Endothelial cell (in vitro differentiated cells): ENCODE measurements at places on chromosomes 2 and 18. TPM values are rescaled to one million over a fixed set of nuclear protein-coding genes. Genes with fewer than 3 reads are reported as not detected.
A peak's percentile ranks its signal among the peaks of the same experiment; 100 is the strongest.

DNA sequence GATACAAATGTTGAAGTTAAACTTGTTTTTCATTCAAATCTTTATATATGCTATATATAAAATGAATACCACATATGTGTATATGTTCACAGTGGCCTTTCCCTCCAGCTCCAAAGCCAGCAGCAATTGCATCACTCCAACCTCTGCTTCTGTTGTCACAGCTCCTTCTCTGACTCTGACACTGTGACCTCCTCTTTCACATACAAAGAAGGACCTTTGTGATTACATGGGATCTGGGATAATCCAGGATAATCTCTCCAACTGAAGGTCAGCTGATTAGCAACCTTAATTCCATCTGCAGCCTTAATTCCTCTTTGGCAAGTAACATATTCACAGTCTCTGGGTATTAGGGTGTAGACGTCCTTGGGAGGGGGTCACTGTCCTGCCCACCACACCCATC is 8.4 kb downstream of the FLACC1 start:
- DNase-seq: no peak
- peaks cover 5% of the 10 kb centered on the region for H3K4me1 ChIP-seq
- peaks cover 2% of the 10 kb centered on the region for H3K27me3 ChIP-seq
- peaks cover 3% of the 10 kb centered on the region for H3K36me3 ChIP-seq
- H3K4me3 ChIP-seq: no peak overlapping the region
- H3K27ac ChIP-seq: no peak overlapping the region

GRCh38 chr18:13576598-13576997 is 149.8 kb downstream of the FAM210A start:
- peaks cover 10% of the 10 kb centered on the region for H3K4me1 ChIP-seq
- no peaks in the 10 kb centered on the region for H3K36me3 ChIP-seq
- no peak for DNase-seq

GRCh38 chr2:72887032-72887739 is at the start of gene SPR:
SPR (plus strand) TSS chr2:72887408; CDS start chr2:72887433, 25 bp downstream.
- H3K4me3 ChIP-seq: peak within 1 kb of the TSS; percentile 86
- peaks cover 17% of the 10 kb centered on the region for H3K27me3 ChIP-seq
- peaks cover 10% of the 10 kb centered on the region for H3K36me3 ChIP-seq
- H3K4me1 ChIP-seq: peaks cover 14% of the 10 kb centered on the region

DNA sequence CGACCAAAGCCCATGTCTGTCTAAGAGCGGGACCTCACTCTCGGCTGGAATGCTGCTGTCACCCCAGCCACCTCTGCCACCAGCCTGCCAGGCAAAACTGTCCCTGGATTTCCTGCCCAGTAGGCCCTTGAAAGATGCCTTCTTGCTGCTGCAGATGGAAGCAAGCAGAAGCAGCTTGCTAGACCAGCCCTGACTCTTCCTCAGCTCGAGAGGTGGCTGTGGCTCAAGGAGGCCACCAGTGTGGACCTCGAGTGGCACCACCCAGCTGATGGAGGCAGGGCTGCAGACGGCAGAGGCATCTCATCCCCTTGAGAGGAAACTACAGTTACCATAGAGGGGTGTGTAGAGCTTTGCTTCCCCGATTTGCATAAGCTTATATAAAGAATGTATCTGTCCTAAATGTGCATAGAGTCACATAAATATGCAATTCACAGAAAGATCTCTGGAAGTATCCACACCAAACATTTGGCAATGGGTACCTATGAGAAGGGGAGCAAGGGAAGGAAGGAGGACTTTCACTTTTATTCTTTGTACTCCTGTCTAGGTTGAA is 20.6 kb downstream of the ADCY3 start:
- H3K27ac ChIP-seq: peak overlapping the region; percentile 3
- H3K4me1 ChIP-seq: peaks cover 26% of the 10 kb centered on the region
- peaks cover 57% of the 10 kb centered on the region for H3K36me3 ChIP-seq
- no peak for DNase-seq
- H3K27me3 ChIP-seq: peaks cover 4% of the 10 kb centered on the region

DNA sequence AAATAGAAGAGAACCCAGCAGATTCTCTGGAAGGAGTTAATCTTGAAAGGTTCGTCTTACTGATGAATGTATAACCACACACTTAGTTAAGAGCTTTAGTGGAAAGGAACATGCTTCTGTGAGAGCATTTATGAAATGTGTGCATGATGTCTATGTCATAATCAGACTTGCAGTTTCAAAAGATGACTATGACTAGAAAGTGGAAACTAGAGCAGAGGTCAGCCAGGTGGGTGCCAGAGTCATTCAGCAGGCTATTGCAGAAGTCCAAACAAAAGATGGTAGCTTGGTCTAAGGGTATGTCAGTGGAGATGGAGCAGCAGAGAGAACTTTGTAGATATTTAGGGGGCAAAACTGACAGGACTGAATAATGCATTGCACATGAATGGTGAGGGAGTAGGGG is 825.8 kb downstream of the DCC start:
- no peaks in the 10 kb centered on the region for H3K36me3 ChIP-seq
- no peak overlapping the region for H3K4me3 ChIP-seq
- DNase-seq: no peak

DNA sequence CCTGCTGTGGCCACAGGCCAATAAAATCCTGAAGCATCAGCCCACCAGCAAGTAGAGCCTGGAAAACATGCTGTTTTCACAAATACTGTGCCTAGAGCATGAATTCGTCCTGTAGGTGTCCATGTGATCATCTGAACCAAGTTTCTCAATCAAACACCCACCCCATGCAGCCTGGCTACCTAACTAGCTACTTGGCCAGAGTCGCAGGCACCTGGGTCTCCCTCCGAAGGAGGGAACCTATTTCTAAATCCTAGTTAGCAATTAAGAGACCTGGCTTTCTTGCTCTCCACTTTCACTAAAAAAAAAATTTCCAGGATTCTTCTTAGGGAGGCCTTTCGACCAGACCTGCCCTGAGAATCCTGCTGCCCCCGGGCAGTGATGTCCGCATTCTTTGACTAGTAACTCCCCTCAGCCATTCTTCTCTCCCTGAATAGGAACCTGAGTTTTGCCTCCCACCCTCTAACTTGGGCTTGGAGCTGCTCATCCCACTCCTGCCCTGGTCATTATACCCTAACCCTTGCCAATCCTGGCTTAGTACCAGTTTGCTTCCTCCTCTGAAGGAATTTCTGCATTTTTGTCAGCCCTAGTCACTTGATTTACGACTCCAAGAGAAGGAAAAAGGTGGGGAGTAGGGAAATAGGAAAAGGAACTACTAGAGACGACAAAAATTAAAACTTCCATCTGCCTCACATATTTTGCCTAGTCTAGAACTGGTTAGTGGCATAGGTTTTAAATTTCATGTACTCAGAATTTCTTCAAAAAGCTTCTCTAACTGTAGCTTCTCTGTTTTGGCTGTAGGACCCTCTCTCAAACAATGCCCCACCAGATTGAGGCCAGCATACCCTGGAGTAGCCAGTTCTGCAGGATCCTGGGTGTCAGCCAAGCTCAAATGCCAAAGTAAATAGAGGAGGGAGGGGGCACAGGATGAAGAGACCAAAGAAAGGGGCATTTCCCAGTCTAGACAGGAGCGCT is 25.4 kb upstream of the TANK start:
- peaks cover 3% of the 10 kb centered on the region for H3K27me3 ChIP-seq
- H3K27ac ChIP-seq: peak overlapping the region; percentile 38
- H3K4me3 ChIP-seq: no peak overlapping the region
- peaks cover 24% of the 10 kb centered on the region for H3K4me1 ChIP-seq
- DNase-seq: no peak

DNA sequence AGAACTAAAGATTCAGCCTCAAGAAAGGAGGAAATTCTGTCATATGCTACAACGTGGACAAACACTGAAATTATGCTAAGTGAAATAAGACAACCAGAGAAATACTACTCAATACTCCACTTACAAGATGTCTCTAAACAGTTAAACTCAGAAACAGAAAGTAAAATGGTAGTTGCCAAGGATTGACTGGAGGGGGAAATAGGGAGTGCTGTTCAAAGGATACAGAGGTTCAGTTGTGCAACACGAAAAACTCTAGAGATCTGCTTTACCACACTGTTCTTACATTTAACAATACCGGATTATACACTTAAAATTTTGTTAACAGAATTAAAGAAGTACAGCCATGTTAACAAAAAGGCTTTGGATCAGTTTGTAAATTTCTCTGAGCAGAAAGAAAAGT is 39.8 kb upstream of the C2orf15 start:
- H3K27ac ChIP-seq: no peak overlapping the region
- H3K4me3 ChIP-seq: no peak overlapping the region
- H3K27me3 ChIP-seq: no peaks in the 10 kb centered on the region

GRCh38 chr18:34740101-34740500 is 30.0 kb downstream of the DTNA start:
- H3K27ac ChIP-seq: no peak overlapping the region
- no peak for DNase-seq
- H3K4me3 ChIP-seq: no peak overlapping the region
- H3K27me3 ChIP-seq: peaks cover 1% of the 10 kb centered on the region
- H3K36me3 ChIP-seq: no peaks in the 10 kb centered on the region
- no peaks in the 10 kb centered on the region for H3K4me1 ChIP-seq

GRCh38 chr2:54673501-54673998 is 49.9 kb upstream of the EML6 start:
- peak overlapping the region; percentile 76 for H3K4me3 ChIP-seq
- H3K36me3 ChIP-seq: peaks cover 46% of the 10 kb centered on the region
- peaks cover 30% of the 10 kb centered on the region for H3K27me3 ChIP-seq
- peak; percentile 66 for DNase-seq
- H3K27ac ChIP-seq: peak overlapping the region; percentile 94
- H3K4me1 ChIP-seq: peaks cover 68% of the 10 kb centered on the region

- H3K27ac ChIP-seq: no peak overlapping the region
- no peaks in the 10 kb centered on the region for H3K27me3 ChIP-seq
- peaks cover 16% of the 10 kb centered on the region for H3K4me1 ChIP-seq
- no peak for DNase-seq
- H3K36me3 ChIP-seq: peaks cover 3% of the 10 kb centered on the region
Observed at GRCh38 chr2:37779139-37779538, 107.7 kb upstream of the CDC42EP3 start.

DNA sequence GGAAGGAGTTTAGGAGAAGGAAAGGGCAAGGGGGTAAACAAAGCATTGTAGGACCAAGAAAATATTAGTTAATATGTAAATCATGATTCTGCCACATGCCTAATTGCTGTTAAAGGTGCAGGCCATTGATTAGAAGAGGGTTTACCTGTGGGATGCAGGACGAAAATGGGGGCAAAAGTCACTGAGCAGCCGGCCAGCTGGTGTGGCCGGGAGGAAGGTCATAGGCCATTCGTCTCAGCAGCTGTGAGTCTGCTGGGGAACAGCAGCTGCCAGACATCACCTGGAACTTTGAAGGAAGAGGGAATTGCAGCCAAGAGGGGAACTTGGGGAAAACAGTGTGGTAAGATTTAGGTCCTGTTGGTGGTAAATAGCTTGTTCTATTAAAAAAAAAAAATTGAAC is 184.4 kb downstream of the DYSF start:
- H3K27ac ChIP-seq: no peak overlapping the region
- peaks cover 12% of the 10 kb centered on the region for H3K4me1 ChIP-seq
- H3K4me3 ChIP-seq: no peak overlapping the region
- peaks cover 2% of the 10 kb centered on the region for H3K27me3 ChIP-seq

DNA sequence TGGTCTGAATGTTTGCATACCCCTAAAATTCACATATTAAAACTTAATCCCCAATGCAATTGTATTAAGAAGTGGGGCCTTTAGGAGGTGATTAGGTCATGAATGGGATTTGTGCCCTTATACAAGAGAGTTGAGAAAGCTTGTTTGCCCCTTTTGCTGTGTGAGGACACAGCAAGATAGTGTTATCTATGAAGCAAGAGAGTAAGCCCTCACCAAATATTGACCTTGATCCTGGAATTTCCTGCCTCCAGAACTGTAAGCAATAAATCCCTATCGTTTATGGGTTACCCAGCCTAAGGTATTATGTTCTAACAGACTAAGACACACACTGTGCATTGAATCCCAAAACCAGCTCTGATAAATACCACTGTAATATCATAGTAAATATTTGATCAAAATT is 32.2 kb downstream of the NR4A2 start:
- H3K4me3 ChIP-seq: no peak overlapping the region
- no peaks in the 10 kb centered on the region for H3K4me1 ChIP-seq
- H3K27ac ChIP-seq: no peak overlapping the region
- DNase-seq: no peak
- H3K27me3 ChIP-seq: no peaks in the 10 kb centered on the region

GRCh38 chr2:46530639-46531038 is 51.3 kb downstream of the TMEM247 start:
- H3K4me3 ChIP-seq: no peak overlapping the region
- no peaks in the 10 kb centered on the region for H3K36me3 ChIP-seq
- no peak for DNase-seq
- H3K27me3 ChIP-seq: no peaks in the 10 kb centered on the region

DNA sequence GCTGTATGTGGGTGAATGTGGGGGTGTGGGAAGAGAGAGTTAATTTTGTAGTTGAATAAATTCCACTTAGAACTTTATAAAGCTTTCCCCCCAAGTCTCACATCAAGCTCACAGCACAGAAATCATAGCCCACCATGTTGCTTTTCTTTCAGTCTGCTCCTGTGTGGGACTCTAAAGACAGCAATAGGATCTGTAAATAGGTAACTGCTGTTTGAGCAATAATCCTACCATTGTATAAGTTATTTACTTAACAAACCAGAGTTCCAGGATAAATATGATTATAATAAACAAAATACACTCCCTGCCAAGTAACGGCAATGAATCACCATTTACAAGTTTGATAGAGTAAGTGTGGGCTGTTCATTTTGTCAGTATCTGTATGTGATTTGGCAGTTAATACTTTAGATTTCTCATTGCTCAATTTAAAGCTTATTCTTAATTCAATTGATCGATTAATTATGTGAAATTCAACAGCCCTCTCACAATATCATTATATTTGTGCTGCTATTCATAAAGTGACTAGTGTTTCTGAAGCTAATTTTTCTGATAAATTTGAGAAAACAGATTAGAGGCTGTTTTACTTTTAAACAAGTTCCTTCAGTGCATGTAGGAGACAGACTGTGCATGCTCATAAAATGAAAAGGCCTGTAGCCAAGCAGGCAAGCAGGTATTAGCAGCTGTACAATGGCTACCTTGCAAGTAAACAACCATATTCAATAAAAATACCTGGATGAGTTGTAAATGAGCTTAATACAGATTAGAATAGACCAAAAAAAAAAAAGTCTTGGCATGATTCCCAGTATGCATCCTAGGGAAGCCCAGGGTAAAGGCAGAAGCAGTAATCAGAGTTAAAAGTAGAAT is 142.7 kb downstream of the PDE11A start:
- H3K4me1 ChIP-seq: no peaks in the 10 kb centered on the region
- no peak for DNase-seq
- no peak overlapping the region for H3K4me3 ChIP-seq
- H3K27me3 ChIP-seq: no peaks in the 10 kb centered on the region
- H3K27ac ChIP-seq: no peak overlapping the region
- H3K36me3 ChIP-seq: no peaks in the 10 kb centered on the region

DNA sequence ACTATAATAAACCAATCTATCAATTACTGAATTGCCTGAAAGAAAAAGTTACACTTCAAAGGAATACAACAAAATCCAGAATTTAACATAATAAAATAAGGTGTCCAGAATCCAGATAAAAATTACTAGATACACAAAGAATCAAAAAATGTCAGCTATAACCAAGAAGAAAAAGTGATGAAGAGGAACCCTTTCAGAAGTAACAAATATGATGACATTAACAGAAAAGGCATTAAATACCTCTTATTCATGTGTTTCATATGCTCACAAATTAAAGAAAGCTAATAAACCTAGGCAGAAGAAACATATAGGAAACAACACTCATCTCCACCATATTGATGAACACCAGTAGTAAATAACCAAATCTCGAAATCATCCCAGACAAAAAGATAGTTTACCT is 722.8 kb downstream of the ADCYAP1 start:
- H3K4me3 ChIP-seq: no peak overlapping the region
- no peak overlapping the region for H3K27ac ChIP-seq
- H3K27me3 ChIP-seq: no peaks in the 10 kb centered on the region
- DNase-seq: no peak

MTLN gene
- total RNA-seq: 20.2 TPM

WNT10A gene
- not detected for total RNA-seq

UGT1A10 gene
- total RNA-seq: not detected

CYS1 gene
- 7.3 TPM for total RNA-seq

RNF125 gene
- total RNA-seq: 5.2 TPM

CHRND gene
- total RNA-seq: not detected

GTF2A1L gene
- not detected for total RNA-seq

GPR155 gene
- 1.7 TPM for total RNA-seq
